Activated T-helper 1 cell treated with anti-CD3 and anti-CD28 coated beads, Interleukin-2, amount 50 U/mL, for 16 hours (primary cell): ENCODE measurements at places on chromosomes 5 and 9.

DNA sequence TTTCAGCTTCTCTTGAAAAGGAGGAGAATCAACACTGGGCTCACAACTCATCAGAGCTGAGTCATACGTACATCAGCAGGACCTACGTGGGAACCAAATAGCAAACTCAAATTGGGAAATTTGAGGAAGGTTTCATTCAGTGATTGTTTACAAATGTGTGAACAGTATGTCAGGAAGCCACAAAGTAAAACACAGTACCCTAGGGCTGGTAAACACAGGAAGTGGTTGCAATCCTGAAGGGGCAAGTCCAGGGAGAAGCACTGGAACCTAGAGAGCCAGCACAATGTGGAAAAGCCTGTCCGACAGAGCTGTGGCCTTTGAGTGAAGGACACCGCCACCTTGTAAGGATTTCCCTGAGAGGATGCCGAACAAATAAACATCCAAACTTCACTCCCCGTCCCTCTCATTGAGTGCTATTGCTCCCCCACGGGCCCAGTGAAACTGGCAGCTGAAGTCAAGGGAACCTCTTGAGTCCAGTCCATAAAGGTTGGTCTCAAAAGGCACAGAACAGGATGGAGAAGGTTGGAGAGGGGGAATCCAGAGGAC is 26.7 kb upstream of the RICTOR start:
- DNase-seq: no peak

DNA sequence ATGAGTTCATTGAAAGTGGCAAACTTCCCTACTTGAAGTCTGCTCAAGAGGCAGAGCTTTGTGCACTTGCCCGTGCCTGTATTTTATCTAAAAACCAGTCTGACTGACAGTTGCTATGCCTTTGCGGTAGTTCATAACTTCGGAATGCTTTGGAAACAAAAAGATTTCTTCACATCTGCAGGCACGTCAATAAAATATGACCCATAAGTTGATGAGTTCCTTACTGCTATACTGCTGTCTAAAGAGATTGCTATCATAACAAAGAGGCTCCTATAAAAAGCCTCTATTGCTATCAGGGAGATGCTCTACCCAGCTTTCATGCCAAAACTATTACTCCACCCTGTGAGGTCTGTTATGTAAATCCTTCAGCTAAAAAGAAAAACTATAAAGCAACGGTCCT is 25.4 kb upstream of the RNF20 start:
- DNase-seq: no peak

GRCh38 chr5:53265043-53265442 is 155.5 kb upstream of the MOCS2 start:
- no peak for DNase-seq

DNA sequence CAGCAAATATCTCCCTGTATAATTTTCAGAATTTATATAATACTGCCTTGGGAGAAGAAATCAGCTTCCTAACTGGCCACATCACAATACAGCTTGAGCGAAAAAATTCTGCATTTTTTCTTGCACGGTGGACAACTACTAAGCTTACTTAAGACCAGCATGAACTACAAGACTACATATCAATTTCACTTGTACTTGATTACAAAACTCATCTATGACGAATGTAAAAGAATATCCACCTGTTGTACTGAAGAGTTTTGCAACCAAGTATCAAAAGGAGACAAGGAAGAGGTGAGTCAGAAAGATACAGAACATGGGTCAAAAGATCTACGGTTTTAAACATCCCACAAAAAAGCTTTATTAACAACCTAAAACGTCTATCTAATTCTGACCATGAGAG is 279.4 kb downstream of the BNC2 start:
- no peak for DNase-seq

GRCh38 chr5:179435181-179435580 is 89.9 kb upstream of the ADAMTS2 start:
- no peak for DNase-seq

GRCh38 chr9:13213337-13213736 is 66.2 kb downstream of the MPDZ start:
- DNase-seq: no peak

- DNase-seq: no peak
Measured at GRCh38 chr5:113043491-113043931, 66.9 kb downstream of the DCP2 start.

DNA sequence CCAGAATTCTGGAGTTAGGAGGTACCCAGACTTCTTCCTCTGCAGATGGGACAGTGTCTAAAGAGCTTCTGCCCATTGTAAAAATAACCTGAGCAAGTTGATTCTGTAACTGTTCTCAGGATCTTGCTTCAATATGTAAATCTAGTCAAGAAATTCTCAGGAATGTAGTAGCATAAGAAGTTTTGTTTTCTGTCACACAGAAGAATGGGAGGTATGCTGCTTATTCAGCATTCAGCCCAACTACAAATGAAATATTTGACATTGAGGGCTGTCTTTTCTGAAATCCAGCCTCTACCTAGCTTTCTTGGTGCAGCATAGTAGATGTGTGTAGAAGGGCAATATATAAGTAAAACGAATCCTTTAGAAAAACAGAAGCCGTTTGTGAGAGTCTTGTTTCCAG is 13.8 kb downstream of the MACIR start:
- no peak for DNase-seq

GRCh38 chr5:136375920-136376319 is 10.6 kb upstream of the TRPC7 start:
- no peak for DNase-seq

DNA sequence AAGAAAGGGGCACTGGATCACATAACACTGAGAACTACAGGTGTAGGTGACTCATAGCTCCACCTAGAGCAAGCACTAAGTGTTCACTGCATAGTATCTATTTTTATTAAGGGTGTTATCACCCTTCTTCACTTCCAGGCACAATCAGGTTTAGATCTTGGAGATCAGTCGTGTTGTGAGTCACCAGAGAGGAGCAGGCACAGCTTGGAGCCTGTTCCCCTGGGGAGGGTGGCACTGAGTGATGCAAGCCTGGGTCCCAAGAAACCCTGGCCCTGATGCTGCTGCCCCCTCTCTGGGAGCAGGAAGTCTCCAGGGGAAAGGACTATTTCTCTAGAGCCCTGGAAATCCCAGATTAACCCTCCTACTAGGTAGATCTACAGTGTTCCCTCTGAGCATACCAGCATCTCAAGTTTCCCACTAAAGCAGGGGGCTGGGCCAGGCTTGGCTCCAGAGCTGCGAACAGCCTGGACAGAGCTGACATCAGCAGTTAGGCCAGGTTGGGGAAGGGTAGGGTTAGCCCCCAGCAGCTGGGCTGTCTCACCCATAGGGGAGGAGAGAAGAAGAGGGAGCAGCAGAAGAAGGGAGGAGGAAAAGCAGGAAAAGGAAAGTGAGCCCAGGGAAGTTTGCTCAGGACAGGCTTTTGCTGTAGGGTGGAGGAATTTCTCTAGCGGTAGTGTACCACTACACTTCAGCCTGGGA is 28.1 kb upstream of the SPINK4 start:
- DNase-seq: no peak

DNA sequence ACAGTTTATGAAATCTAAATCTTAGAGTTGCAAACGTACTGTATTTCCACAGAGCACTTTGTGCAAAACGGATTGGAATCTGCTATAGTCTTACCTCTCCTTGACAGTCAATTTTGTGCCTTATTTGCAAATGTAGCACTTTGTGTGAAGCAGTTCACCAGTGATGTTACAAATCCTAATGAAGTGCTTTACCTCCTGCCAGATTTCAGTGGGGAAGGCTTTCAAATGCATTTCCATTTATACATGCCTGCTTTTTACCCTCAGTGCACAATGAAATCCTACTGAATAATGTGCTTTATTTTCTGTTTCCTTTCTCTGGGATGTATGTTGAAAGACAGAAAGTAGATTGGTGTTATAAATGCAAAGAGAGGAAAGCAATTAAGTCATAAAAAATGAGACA is 2141.6 kb upstream of the C9orf72 start:
- no peak for DNase-seq

DNA sequence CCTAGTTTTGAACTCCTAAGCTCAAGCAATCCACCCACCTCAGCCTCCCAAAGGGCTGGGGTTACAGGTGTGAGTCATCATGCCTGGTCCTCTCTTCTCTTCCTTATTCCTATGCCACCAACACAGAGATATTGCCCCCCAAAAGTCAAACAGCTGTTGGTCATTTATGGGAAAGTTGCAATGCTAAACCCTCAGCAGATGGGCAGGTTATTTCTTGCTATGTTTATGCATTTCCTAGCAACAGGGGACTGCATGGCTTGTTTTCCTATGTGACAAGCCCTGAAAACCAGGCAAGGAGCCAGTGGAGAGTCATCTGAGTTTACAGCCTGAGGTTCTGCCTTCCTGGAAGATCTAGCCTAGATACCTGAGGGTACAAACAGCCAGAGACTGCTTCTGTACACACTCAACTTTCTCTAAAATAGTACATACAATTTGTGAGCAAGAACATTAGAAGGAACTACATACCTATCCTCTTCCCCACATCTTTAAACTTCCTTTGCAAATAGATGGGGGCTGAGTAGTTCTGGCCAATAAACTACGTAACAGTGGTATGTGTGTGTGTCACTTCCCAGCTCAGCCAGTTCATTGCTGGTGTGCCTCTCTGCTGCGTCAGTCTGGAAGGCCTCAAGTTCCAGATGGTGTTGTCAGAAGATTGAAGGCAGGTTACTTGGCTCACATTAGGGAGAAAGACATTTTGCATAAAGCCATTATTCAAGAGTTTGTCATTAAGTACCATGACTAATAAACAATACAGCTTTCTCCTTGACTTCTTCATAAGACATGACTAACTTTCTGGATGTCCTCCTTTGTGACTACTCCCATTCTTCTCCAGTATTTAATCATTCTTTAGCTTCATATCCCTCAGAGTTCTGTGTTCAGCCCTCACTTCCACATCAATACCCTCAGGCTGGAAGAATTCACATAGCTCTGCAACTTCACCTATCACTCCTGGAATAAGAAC is 65.3 kb downstream of the CSNK1A1 start:
- no peak for DNase-seq

GRCh38 chr9:21715408-21715807 is 87.0 kb upstream of the MTAP start:
- DNase-seq: no peak

GRCh38 chr5:17118631-17119030 is 98.8 kb upstream of the BASP1 start:
- no peak for DNase-seq

DNA sequence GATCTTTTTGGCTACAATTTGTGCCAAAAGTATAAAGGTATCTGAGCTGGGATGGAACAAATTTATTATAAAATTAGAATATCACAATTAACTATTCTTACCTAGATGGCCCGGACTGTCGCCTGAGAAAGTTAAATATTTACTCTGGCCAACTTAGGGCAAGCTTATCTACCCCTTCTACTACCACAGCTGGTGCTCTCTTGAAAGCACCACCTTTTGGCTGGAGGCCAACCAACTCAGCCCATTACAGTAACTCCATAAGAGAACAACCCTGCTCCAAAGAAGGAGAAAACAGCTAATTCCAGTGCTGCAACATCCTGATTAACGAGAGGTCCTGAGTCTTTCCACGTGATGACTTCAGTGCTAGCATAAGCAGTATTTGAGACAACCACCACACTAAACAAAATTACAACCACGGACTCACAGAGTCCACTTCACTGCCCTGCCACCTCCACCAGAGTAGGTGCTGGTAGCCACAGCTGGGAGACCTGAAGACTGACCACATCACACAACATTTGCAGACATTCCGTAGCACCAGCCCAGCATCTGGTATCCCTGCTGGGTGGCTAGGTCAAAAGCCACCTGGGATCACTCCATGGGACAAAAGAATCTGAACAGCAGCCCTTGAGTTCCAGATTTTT is 43.2 kb downstream of the RGMB start:
- no peak for DNase-seq
